ENCODE measurements at places on chromosomes 11 and 22.
A peak's percentile ranks its signal among the peaks of the same experiment; 100 is the strongest.

DNA sequence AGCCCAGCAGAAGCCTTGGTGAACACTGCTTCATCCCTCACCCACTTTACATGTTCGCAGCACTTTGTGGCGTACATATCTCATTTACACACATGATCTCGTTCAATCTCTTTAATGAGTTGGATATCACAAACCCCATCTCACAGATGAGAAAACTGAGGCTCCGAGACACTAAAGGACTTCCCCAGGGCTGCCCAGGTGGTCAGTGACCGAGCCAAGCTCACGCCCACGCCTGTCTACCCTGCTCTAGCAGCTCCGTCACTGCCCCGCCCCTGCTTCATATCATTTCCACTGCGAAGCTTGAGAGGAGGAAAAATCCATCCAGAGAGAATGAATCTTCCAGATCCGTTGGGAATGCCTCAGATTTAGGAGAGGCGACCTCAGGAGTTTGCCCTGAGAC lies 11.8 kb upstream of the DSCAML1 start:
- DNase-seq, result no peak

DNA sequence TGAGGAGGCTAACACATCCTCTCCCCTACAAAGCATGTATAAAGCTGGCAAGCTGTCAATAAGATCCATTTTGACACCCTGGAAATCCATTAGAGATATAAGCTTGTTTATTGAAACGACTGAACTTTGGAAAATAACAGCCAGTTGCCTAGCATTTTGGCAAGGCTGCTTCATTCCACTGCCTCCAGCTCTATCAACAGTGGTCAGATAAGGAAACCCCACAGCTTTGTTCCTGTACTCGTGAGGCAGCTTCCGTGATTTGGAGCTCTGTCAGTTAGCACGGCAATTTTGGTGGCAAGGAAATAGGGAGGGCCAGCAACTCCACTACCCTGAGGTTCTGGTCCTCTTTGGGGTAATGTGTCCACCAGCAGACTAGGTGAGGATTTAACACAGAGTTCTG lies 2.0 kb upstream of the OR51S1 start:
- DNase-seq, result no peak

DNA sequence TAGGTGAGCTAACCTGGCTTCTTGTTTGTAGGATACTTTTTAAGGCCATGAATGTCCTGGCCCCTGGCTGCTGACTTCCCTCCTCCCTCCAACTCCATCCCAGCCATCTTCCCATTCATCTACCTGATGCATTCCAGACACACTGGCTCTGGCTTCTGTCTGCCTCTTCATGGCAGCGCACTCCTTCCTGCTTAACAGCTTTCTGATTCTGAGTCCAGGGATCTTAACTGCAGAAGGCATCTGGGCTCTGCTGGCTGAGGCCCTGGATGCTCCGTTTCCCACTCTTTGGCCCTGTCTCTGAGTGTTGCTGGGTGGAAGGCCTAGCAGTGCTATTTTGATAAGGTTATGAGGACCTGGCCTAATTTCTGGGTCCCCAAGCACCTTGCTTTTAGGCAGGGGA lies 1.8 kb upstream of the THY1 start:
- no peak for DNase-seq

DNA sequence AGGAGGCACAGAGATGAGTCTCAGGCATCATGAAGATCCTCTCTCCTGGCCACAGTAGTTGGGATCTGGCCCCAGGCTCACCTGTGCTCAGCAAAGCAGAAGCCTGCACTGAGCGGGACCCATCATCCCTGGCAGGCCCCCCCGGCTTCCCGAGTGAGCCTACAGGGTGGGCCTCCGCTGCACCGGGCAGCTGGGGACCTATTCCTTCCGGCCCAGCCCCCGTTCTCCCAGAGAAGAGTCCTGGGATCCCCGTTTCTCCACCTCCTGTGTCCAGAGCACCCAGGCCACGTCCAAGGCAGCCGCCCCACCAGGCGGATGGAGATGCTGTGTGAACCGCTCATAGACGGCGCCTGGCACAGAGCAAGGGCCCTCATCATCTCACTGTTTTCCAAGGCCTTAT lies 52.5 kb downstream of the ANO1 start:
- DNase-seq, result no peak

- no peak for DNase-seq
Observed at GRCh38 chr22:44999687-45000086, 10.1 kb downstream of the PHF21B start.

- no peak for DNase-seq
Observed at GRCh38 chr22:36387709-36387958, 133 bp downstream of the MYH9 start.

GRCh38 chr22:44183287-44183588 lies 2.5 kb downstream of the PARVG start:
- no peak for DNase-seq

DNA sequence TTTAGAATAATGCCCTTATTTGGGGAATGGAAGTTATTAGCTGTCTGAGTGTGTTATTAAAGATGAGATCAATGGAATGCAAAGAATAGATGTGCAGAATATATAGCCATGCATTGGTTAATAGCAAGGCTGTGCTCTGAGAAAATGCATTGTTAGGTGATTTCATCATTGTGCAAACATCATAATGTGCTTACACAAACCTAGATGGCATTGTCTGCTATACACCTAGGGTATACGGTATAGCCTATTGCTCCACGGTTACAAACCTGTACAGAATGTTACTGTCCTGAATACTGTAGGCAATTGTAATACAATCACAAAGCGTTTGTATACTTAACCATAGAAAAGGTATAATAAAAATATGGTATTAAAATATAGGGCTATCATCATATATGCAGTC lies 25.5 kb downstream of the SLC5A12 start:
- no peak for DNase-seq

- no peak for DNase-seq
Observed at GRCh38 chr22:35840302-35840739, 122.6 kb downstream of the APOL5 start.

DNA sequence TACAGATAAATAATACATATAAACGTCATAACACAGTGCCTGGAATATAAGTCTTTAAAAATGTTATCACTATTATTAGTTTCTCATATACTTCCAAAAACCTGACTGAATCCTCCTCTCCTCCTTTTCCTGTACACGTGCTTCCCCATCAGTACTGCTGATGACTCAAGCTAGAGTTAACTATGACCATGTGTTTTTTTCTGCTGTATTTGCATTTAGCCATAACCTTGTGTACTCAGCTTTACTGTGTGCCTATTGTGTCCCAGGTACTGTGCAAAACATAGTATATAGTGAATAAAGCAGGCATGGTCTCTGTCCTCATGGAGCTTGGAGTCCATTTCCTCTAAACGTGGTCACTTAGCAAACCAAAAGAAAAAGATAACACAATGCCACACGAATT lies 56.5 kb upstream of the ARHGAP32 start:
- no peak for DNase-seq

DNA sequence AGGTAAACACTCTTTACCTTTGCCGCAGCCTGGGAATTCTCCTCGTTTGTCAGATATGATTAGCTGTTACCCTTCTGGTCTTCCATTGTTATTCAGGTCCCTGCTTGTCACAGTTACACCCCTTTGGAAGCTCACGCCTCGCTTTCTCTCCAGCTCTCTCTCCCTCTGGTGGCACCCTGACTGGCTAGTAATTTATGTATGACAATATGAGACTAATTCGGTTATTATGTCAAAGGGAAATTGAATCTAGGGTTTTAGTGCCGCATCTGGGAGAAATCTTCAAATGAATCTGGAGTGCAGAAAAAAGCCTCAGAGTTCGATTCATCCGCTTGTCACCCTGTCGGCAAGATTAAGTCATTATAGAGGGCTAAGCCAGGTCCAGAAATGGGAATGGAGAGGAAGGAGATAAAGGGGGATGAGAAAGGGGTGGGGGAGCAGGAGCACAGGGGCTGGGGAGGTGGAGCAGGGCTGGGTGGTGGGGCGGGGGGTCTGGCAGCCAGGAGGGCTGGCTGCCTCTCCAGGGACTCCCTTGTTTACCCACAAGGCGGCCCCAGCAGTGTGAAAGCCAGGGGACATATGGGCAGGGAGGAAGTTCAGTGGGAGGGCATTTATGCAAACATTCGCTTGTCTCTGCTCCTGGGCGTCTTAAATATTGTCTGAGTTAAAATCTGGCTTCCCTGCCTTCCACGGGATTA lies 179.0 kb upstream of the NECTIN1 start:
- DNase-seq, result no peak

GRCh38 chr11:92623055-92623454 lies 346.4 kb upstream of the MTNR1B start:
- DNase-seq, result no peak

GRCh38 chr22:43722444-43722843 lies 89.7 kb downstream of the EFCAB6 start:
- no peak for DNase-seq

DNA sequence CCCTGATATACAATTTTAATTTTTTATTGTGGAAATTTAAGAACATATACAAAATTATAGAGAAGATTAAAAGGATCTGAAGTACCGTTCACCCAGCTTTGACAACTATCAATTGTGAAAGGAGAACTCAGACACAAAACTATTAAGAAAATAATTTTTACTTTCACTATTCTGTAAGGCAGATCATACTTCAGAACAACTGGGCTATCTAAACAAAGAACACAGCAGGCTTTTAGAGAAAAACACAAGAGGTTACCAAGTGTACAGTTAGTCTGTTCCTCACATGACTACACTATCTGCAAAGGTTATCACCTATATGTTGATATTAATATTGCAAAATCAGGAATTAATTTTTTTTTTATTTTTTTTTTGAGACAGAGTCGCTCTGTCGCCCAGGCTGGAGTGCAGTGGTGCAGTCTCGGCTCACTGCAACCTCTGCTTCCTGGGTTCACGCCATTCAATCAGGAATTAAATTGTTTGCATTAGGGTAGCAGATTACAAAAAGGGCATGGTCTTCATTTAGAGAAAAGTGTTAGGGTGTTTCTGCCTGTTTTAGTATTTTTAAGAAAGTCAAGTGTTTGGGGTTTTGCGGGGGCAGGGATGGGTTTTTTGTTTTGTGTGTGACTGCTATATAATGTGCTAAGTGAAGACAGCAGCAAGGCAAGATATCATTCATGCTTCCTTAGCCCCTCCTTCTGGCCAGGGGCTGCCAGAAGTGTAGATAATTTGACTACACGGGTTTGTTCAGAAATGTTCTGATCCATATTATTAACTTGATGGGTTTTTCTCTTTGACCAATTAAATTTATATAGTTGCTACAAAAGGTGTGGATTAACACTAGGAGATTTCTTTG lies 27.6 kb upstream of the SIK2 start:
- DNase-seq, result no peak

- no peak for DNase-seq
Observed at GRCh38 chr11:76376746-76377558, 4.0 kb downstream of the THAP12 start.

- no peak for DNase-seq
Observed at GRCh38 chr11:46122945-46123715, 1.9 kb upstream of the PHF21A start.

GRCh38 chr11:76241243-76242000 lies 35.1 kb upstream of the WNT11 start:
- DNase-seq, result no peak

GRCh38 chr11:102497061-102497460 lies 33.5 kb downstream of the MMP7 start:
- DNase-seq, result no peak

DNA sequence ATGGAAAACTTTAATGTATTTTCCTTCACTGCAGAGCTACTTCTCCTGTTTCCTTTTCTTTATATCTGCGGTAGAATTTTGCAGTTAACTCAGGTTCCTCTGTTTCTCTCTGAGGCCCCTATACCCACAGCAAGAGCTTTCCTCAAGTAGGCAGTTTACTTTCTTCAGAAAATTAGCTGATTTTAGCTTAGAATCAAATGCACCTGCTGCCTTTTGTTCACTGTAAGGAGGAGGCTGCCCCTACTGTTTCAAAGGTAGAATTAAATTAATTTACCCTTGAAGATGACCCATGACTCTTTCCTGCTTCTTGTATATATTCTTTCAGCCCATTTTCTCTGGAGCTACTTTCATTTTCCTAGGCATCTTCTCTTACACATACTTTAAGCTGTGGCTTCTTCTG lies 68.7 kb upstream of the GDPD4 start:
- DNase-seq, result no peak

- no peak for DNase-seq
Observed at GRCh38 chr11:64353715-64354506, 5.1 kb upstream of the RPS6KA4 start.

- DNase-seq, result no peak
Observed at GRCh38 chr11:38582151-38582550, 1984.1 kb upstream of the RAG2 start.

DNA sequence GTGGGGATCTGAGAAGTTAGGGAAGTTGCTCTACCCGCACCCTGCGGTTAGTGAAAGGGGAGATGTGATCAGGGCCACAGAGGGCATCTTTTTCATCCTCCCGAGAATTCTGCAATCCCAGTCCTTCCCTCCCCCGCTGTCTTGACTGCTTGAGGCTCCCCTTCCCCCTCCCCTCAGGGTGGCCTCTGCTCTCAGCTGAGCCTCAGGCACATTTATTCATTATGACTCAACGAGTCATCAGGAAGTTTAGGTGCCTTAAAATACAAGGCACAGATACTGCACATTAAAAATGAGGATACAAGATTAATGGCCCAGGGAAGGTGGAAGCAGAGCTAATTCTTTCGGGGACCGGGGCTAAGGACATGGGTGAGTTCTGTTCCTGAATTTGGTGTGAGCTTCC lies 104.0 kb downstream of the CACNA1I start:
- no peak for DNase-seq

GRCh38 chr22:17258015-17258787 lies 39.0 kb upstream of the ADA2 start:
- peak; percentile 33 for DNase-seq

- no peak for DNase-seq
Observed at GRCh38 chr11:130908770-130909625, 7.3 kb downstream of the SNX19 start.

- DNase-seq, result no peak
Observed at GRCh38 chr11:41872426-41872825, 413.0 kb upstream of the LRRC4C start.

DNA sequence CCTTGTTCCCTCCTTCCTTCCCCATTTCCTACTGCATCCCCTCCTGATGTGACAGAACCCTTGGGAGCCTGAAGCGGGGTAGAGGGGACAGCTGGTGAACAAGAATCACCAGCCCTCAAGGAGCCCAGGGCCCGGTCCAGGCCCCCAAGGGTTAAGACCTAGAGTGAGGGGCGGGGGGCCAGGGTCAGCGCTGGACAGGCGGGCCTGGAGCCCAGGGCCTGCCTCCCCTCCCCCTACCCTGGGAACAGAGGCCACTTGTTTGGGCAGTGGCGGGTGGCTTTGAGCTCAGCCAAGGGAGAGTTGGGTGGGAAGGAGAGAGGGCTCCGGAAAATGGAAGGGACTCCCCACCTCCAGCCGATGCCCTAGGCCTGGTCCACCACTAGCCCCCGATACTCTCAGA lies 2.1 kb downstream of the ARAP1 start:
- DNase-seq, result no peak

Measured in stimulated activated CD4-positive, alpha-beta T cell treated with anti-CD3 and anti-CD28 coated beads, Interleukin-4, amount 100 ng/mL, for 4 hours (primary cell).